GM20000 (cell line): ENCODE measurements at places on chromosomes 11 and 22.

- DNase-seq, result no peak
These were observed 11.4 kb upstream of the HPX start for GRCh38 chr11:6452219-6452618.

- DNase-seq, result no peak
These were observed 14.5 kb downstream of the DEAF1 start for GRCh38 chr11:680476-680875.

- no peak for DNase-seq
These were observed 87.0 kb downstream of the ARHGAP42 start for GRCh38 chr11:100774132-100774531.

DNA sequence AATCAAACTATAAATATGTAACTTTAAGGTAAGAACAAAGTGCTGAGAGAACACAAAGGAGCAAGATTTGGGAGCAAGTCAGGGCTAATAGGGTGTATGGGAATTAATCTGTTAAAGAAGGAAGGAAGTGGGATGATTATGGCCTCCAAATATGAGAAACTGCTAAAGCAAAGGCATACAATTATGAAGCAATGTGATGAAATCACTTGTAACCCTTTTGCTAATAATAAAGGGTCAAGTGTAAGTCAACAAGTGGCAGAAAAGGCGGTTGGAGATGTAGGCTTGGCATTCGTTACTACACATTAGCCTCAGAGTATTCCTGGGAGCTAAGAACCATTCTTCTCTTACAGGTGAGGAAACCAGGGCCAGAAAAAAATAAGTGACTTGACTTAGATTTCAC lies 1002.3 kb upstream of the TENM4 start:
- DNase-seq, result no peak

DNA sequence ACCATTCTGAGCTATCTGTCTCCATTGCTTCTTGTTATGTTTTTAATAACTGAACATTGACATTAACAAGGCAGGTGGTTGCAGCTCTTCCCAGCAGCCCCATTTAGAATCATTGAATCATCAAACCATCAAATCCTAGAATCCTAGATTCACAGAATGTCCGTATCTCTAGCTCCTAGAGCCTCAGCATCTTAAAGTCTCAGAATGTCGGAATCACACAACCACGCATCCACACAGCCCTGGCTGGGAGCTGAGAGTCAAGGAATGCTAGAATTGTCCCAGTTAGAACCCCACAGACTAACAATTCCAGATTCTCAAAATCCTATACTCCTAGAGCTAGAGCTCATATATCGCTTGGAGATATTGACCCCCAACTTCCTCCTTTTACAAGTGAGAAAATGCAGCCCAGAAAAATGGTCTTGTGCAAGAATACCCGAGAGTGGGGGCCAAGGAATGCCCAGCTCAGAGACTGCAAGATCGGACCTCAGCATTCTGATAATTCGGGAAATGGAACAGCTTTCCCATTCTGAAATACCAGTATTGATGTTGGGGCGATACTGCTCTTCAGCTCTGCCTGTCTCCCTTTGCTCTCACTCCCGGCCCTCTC lies 38.8 kb downstream of the PDE2A start:
- no peak for DNase-seq

DNA sequence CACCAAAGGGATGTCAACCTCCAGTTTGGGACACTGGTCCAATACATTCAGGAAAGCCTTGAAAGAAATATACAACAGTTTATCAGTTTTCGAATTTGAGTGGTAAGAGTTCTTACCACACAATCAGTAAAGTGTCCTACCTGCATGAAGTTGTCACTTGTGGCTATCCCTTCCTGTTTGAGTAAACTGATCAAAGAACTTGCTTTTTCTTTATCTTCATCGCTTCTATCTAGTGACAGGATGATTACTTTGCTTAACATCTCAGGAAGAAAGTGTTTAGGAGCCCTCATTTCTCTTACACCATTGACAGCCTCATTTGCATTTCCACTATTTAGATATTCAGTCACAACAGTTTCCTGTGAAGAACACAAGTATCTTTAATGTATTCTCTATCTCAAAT lies 8.4 kb downstream of the EIF4G2 start:
- DNase-seq, result no peak

DNA sequence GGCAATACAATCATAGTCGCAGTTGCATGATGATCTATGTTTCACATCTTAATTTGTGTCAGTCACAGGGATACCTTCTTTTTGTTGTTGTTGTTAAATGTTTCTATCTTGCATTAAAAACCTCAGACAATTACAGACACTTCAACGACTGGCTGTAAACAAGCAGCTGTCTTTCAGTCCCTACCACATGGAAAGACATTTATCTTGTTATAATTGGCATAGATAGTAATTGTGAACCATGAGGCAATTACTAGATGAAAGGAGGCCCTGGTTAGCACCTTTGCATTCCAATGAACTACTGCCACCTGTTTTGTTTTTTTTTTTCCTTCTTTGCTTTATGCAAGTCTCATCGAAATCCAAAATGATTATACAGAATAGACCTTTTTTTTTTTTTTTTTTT lies 416.8 kb downstream of the LRRC4C start:
- DNase-seq, result no peak

DNA sequence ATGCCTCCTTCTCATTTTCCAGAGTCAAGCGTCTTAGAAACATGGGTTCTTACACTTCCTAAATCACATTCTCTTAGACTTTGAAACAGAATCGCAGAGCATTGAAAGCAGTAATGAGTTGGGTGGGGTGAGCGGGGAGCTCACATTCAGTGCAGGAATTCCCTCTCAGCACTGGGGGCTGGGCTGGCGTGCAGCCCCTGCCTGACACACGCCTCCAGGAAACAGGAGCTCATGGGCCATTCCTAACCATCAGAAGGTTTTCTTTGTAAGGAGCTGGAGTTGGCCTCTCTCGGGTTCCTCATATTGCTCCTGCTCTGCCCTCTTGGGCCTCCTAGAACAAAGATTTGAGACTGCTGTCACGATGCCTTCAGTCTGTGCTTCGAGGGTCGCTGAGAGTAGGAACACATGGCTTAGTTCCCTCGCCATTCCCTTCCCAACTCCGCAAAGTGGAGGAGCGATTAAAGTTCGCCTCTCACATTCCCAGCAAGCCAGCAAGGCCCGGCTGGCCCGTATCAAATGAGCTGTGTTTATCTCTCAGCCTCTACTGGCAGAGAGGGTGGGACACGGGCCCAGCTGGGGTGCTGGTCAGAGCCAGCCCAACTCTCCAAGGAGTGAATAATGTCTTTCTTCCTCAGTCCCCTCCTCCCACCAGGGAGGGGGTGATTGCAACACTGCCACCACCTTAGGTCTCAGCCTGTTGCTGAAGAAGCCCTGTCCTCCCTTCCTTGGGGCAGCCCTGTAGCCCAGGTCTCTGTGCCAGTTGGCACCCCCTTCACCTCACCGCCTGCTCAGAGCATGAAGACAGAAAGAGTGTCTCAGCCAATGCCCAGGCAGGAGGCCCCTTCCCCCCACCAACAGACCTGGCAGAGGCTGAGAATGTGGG lies 10.4 kb downstream of the CHRDL2 start:
- DNase-seq, result no peak

DNA sequence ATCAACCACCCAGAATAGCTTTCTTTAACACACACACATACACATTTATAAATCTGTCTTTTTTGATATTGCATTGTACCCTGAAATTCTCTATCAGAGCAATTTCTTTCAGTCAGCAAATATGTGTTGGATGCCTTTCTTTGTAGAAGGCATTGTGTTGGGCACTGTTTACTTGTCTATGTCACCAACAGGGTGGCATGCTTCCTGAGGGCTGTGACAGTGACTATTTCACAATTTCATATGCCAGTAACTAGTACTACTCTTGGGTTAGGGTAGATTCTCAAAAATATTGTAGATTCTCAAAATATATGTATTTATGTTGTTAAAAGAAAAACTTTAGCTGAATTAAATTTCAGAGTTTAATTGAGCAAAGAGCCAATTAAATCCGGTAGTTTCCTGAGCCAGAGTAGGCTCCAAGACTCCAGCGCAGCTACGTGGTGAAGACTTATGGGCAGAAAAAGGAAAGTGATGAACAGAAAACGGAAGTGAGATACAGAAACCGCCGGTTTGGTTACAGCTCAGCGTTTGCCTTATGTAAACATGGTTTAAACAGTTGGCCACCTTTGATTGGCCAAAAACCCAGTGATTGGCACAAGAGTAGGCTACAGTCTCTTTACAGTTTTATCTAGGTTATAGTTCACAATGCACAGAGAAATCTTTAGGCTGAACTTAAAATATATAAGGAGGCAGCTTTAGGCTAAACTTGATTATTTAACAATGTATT lies 723.3 kb downstream of the NTM start:
- DNase-seq, result no peak

DNA sequence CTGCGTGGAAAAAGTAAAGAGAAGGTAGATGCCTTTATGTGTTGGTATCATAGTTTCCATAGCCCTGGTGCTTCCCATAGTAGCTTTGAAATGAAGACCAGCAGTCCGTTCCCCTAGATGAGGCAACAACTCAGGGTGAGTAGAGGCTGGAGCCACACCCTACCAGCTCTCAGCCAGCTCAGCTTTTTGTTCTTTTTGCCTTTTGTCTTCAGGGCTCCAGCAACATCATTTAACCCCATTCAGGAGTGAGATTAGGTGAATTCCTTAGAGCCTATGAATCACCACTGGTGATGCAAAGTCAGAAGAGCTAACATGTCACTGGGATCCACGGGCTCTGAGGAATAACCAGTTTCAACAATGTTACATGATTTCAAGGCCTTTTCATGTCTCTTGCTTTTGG lies 14.0 kb upstream of the SESN3 start:
- DNase-seq, result no peak

- no peak for DNase-seq
These were observed 48.5 kb downstream of the GUCY1A2 start for GRCh38 chr11:106969644-106970355.

GRCh38 chr11:35856756-35857155 lies 87.1 kb upstream of the LDLRAD3 start:
- DNase-seq, result no peak

DNA sequence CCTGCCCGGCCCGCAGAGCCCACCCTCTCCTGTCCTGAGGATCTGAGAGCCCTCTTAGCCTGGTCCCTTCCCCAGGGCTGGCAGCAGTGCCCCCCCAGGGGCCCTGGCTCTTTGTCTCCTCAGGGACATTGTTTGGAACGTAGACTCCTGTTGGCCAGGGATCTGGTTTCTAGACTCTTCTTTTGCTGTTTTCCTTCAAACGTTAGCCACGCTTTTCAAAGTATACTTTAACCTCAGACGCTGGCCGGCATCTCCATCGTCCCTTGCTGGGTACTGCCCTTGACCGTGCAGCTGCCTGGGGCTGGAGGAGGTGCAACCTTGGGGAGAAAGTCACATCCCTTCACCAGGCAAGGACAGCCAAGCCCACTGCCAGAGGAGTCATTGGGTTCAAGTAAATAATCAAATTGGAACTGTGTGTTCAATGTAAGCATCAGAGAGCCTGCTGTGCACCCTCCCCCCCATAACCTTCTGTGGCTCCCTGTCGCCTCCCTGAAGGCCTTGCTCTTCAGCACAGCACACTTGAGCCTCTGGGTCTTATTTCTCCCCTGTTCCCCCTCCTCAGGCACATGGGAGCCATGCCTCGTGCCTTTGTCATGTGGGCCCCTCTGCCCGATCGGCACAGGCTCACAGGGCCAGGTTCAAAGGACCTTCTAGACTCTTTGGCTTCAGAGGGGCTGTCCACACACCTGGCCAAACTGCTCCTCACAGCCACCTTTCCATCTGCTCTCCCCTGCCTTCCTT lies 21.8 kb upstream of the WNT7B start:
- no peak for DNase-seq

DNA sequence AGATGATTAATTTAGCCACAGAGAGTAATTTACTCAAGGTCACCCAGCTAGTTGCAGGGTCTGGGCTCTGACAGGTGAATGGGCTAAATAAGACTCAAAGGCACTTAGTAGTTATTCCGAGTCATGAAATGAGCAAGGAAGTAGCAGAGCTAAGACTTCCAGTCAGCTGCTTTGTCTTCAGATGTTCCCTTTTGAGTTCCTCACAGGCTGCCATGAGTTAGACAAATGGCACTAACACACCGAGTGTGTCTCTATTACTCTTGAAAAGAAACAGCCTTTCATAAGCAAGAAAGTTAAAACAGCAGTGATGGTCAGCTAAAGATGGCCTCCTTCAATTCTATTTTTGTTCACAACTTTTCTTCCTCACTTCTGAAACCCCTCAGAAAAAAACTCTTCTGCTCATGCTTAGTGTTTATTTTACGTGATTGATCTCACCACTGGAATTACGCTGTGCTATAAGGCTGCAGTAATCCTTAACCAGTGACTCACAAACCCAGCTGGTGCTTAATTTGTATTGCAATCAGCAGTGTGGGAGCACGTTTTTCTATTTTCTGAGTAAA lies 389.1 kb downstream of the AASDHPPT start:
- DNase-seq, result no peak

DNA sequence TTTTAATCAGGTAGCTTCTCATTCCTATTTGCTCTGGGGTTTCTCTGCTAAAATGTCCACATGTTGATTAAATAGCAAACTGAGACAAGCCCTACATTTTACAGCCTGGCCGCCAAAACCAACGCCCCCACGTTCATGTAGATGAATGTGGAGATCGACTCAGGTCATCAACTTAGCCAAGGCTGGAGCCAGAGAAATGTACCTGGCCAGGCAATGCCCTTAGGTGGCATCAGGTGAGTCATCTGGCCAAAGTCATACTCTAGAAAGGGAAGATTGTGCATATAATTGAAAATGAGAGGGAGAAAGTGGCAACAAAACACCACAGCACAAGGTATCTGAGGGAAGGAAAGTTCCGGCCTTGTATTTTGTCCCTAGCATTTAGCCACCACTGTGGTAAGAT lies 37.1 kb upstream of the CCDC89 start:
- no peak for DNase-seq

GRCh38 chr22:27676545-27677213 lies 124.9 kb downstream of the MN1 start:
- no peak for DNase-seq

GRCh38 chr22:20573176-20573832 lies 65.9 kb downstream of the MED15 start:
- DNase-seq, result no peak

- no peak for DNase-seq
These were observed 353.5 kb downstream of the TBC1D22A start for GRCh38 chr22:47115921-47116320.

DNA sequence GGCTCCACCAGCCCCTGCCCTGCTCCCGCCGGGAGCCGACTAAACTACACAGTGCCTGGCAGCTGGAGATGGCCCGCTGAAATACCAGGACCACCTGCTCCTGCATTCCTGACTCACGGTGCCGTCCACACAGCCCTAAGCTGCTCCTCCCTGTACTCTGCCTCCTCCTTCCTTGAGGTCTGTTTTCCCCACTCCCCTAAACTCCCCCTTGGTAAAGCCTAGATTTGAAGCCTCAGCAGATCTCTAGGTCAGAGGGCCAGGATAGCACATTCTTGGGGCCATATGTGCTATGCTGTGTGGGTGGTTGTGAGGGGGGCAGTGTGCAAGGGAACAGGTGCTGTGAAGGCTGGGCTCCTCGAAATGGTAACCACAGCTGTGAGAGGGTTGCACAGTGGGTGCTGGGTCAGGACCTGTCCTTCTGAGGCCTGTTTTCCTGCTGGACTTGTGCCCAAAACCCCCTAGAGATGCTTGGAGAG lies 9.7 kb downstream of the LRFN4 start:
- peak; percentile 36 for DNase-seq

GRCh38 chr11:117712530-117712929 lies 84.5 kb downstream of the DSCAML1 start:
- no peak for DNase-seq

GRCh38 chr11:106959386-106959785 lies 58.9 kb downstream of the GUCY1A2 start:
- no peak for DNase-seq
